Ureter (tissue), 1 donor: ENCODE measurements at places on chromosomes 16 and 17.

DNA sequence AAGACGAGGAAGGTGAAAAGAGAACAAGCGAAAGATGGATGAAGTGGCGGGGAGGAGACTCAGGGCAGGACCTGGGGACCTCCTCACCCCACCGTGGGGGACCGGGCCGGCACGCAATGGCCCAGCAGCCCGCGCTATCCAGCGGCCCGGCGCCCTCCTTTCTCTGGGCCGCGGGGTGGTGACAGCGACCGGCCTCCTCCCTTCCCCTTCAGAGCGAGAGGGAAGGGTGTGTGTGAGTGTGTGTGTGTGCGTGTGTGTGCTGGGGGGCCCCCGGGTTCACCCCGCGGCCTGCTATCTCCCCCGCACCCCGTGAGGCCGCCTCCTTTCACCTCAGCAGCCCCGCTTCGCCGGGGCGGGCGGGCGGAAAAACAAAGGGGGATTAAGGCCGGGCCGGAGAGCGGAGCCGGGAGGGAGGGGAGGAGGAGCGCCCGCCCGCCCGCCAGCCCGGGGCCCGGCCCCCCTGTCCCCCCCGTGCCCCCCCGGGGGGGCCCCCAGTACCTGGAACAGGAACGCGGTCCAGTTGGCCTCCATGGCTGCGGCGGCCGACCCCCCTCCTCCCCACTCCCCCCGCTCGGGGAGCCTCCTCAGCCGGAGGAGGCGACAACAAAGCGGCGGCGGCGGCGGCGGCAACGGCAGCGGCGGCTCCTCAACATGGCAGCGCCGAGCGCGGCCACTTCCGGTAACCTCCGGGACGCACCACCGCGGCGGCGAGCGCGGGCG, at the start of gene VEZF1:
Gene VEZF1, minus strand, starts transcription at position 674 of the 720 bp plus-strand sequence. Its CDS starts 143 bp downstream, at position 531.
- peak; percentile 79 for DNase-seq

DNA sequence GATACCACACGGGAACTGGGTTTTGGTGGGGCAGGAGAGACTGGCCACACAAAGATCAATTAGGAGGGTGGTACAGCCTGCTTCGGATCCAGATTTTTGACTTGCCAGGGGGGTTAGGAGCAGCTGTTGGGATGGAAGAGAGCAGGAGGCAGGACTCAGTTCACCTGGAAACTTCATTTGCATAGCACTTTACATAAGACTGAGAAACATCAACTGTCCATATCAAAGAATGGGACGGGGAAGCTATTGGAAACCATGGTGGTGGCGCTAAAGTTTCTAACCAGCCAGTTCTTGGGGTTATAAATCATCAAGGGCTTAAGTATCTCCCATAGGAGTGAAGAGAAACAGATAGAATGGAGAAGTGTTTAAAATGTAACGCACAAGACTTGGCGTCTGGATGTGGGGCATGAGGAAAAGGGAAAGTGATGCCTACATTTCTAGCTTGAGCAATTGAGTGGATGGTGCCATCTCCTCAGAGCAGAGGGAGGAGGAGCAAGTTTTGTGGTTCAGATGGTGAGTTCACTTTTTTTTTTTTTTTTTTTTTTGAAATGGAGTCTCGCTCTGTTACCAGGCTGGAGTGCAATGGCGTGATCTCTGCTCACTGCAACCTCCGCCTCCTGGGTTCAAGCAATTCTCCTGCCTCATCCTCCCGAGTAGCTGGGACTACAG, 6.4 kb upstream of the SRCAP start:
- DNase-seq: no peak

DNA sequence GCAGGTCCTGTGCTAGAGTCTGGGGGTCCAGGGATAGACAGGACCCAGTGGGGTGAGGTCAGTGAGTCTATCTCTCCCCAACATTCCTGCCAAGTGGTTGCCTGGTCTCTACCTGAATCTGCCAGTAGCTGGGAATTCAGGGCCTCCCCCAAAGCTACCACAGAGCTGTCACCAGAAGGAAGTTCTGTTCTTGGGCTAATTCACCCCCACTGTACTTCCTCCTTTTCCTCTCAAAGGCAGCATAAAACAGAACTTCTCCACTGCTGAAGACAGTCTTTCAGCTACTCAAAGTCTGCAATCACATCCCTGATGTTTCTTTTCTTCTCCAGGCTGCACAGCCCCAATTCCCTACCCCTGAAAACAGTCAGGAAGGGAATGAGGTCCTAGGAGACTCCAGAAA, 8.7 kb downstream of the CAMTA2 start:
- DNase-seq: no peak

- no peak for DNase-seq
Measured at GRCh38 chr17:27471321-27472269, 15.3 kb downstream of the KSR1 start.

DNA sequence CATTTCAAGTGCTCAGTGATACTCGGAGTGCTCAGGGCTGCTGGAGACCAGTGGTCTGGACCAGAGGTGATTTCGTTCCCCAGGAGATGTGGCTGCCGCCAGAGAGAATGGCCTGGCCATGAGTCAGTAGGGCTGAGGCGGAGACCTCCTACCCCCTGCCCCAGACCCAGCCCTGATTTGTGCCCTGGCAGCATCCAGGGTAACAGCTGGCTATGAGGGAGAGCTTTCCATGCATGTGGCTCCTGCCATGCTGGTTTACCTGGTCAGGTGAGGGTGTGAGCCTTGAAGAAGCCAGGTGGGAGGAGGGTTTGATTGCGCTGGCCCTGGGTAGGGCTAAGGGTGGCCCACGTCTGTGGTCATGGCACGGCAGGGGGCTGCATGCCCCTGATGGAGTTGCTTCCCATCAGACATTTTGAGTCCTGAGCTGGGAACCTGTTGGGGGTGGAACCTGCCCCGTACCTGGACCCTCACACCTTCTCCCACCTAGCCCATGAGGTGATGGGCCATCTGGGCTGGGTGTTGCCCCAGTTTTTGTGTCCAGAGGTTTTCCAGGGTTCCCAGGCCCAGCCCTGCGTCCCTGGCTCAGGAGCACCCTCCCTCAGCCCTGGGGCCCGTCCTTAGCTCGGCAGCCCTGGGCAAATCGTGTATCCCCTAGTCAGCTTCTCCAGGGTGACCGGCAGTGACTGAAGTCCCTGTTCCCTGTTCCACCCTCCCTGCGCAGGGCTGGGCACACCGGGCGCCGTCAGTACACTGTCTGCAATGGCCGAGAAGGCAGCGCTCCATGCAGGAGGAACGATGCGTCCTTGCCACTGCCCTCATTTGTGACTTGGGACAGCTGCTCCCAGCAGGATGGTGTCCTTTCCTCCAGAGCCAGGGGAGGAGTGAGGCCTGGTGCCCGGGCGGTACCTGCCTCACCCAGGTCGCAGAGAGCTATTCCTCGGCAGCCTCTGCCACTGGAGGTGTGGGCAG, 9.0 kb upstream of the CSNK1D start:
- no peak for DNase-seq

DNA sequence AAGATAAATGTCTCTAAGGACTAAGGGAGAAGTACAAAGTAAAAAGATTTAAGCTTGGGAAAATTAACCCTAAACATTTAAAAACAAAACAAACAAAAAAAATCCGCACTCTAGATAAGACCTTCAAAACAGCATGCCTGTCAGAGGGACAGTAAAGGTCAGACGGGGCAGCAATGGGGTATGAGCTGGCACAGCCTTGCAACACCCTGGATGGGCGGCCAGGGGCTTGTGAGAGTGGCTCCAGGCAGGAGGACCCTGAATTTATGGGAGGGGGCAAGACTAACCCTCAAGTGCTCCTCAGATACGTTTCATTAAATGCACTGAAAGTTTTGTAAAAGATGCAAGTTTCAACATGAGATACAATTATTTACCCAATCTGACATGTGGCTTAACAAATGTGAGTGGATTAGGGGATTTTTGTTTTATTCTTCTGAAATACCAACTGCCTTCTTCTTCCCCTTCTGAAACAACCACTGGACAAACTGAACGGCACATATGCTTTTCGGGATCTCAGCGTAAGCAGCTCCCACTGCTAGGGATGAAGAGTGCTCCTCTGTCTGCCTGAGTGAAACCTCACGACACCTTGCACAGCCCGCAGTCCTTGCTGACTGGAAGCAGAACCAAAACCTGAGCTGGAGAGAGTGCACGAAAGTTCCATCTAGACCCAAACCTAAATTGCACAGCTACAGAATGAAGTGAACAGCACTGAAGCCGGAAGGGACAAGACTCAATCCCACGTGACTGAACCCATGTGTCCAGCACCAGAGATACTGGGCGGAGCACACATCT, 128.4 kb downstream of the ANKRD11 start:
- DNase-seq: no peak

DNA sequence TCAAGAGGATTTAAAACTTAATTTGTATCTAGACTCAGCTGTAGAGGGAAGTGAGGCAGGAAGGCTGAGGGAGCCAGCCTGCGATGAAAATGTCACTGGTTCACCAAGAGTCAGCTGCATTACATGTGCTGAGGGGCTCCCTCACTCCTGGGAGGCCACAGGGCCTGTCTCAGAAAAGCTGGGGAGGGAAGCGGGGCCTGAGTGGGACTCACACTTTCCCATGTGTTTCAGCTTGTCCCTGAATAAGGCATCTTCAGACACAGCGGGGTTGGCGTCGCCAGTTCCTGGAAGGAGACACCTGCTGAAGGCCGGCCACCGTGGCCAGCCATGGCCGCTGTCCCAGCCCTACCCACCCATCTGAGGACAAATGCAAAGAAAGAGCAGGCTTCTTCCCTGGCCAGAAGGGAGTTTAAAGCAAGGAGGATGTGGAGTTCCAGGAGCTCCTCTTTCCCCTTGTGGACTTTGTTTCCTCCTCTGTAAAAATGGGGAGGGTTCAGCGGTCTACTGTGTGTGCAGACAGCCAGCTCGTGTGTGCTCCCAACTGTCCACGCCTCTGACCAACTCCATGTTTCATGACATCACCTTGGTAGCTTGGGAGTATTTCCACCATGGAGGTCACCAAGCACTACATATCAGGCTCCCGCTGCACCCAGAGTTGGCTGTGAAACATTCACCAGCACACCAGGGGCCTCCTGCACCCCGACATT, 19.2 kb upstream of the MRPS23 start:
- no peak for DNase-seq

- no peak for DNase-seq
Measured at GRCh38 chr16:9647981-9648701, 534.1 kb downstream of the GRIN2A start.

GRCh38 chr17:17768424-17769088, 68.2 kb downstream of the SREBF1 start:
- DNase-seq: no peak

DNA sequence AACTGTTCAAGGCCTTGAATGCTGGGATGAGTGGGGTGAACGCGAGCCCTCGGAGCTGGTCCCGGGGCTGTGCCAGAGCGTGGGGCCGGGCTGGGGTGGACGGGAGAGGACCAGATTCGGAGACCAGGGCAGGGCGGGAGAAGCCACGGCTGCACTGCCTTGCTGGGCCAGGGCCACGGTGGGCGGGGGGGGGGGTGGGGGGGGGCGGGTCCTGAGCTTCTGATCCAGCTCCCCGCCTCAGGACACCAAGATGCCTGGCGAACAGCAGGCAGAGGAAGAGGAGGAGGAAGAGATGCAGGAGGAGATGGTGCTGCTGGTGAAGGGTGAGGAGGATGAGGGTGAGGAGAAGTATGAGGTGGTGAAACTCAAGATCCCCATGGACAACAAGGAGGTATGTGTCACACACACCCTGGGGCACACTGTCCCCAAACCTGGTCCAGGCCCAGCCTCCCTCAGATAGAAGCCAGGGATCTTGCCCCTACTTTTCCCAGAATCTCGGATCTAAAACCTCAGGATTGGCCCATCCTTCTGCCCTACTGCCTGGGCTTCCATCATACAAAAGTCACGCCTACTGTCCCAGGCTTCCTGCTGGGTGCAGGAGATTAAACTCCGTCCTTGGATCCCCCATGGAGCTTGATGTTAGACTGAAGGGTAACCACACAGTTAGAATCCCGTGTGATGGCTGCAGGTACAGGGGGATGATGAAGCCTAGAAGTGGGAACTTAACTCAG, 563 bp downstream of the ZNF771 start:
- DNase-seq: no peak

DNA sequence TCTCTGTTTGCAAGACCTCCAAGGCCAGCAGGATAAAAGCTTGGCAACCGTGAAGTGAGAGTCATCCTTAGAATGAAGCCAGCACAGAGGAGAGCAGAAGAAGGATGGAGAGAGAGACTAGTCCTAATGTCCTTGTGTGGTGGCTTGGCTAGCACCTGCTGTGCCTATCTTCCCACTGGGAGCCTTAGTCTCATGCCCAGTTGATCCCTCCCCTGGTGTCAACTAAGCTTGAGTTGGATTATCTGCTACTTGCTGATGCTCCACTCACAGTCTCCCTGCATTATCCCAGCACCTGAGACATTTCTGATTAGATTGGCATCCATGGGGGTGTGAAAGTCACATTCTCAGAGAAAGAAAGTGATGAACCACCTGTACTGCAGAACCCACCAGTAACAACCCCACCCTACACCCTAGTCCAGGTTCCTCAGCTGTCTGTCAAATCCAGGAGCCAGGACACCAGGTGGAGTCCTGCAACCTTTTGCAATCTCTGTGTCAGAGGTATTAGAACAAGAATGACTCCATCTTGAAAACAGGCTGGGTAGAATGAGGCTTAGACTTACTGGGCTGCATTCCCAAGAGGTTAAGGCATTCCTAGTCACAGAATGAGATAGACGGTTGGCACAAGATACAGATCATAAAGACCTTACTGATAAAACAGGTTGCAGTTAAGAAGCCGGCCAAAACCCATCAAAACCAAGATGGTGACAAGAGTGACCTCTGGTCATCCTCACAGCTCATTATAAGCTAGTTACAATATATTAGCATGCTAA, 460.2 kb upstream of the C16orf82 start:
- DNase-seq: no peak

DNA sequence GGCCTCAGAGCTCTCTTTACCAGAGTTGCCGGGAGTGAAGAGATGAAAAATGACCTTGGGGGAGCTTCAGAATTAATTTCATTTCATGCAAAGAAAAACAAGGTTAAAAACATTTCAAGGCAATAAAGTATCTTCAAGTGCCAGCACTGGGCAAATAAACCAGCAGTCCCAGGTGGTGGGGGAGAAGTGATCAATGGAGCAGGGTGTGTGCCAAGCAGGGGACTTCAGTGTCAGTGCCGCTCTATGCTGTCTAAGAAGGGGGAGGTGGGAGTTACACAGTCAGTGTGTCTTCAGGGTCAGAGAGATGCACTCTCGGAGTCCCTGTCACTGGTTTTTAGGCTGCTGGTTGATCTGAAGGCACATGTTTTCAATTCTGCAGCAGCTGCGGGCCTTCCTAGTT, 57.2 kb upstream of the MGAT5B start:
- no peak for DNase-seq

DNA sequence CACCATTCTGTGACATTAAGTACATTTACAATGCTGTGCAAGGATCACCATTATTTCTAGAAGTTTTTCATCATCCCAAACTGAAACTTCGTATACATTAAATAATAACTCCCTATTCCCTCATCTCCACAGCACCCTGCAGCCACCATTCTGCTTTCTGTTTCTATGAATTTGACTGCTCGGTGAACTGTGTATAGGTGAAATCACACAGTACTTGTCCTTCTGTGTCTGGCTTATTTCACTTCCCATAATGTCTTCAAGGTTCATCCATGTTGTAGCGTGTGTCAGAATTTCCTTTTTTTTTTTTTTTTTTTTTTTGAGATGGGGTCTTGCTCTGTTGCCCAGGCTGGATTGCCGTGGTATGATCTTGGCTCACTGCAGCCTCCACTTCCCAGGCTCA, 20.4 kb downstream of the RAP1GAP2 start:
- DNase-seq: no peak
